ENCODE measurements at places on chromosomes 5 and 9.
A peak's percentile ranks its signal among the peaks of the same experiment; 100 is the strongest.

- no peak for DNase-seq
Measured at GRCh38 chr5:76701298-76701697, 14.6 kb upstream of the F2R start.

DNA sequence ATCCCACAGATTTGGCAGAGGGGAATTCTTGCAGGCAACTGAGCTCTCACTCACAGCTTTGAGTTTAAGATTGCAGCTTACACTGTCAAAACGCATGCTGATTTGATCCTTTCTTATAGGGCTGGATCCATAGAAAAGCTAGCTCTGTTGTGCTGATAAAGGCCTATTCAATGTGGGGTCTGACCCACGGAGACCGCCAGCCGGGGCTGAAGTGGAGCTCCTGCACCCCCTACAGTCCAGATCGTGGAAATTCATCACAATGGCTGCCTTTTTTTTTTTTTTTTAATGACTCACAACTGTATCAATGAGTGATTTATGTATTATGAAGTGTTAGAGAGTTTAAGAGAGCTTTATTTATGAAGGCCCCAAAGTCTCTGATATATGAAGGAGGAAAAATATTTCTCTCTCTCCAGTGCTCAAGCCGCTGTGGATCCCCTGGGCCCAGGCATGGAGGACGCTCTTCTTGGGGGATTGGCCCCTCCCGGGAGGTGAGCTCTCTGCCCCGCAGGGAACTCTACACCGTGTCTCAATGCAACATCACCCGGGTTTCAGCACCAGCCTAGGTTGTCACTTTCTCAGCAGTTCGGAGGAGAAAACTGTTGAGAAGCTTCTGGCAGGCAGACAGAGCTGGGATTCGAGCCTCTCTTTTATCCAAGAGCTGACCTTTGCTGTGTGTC, 700.2 kb downstream of the IRX1 start:
- peak; percentile 64 for DNase-seq

GRCh38 chr5:146883511-146883910, 5.0 kb upstream of the PPP2R2B start:
- DNase-seq = no peak

- DNase-seq = no peak
Measured at GRCh38 chr5:134787692-134788091, 29.1 kb downstream of the DDX46 start.

GRCh38 chr5:112929336-112930081, 7.5 kb upstream of the REEP5 start:
- no peak for DNase-seq

DNA sequence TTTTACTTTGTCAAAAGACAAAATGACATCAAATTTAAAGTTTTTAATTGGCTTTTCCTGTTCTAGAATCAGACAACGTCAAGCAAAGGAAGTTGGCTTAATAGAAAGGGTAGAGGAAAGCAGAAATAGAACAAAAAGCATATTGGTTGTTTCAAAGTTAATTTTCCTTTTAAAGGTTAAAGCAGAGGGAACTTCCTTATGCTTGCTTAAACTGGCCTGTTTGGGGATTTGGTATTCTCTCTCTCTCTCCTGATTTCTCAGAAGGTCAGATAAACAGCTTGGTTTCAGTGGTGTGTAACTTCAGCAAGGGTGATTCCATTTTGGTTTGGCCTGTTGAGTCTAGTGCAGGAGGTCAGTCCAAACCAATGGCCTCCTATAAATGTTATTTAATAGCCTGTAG, 127.1 kb downstream of the SMARCA2 start:
- DNase-seq = no peak

- no peak for DNase-seq
Measured at GRCh38 chr5:21893161-21893560, 960.0 kb downstream of the CDH12 start.

GRCh38 chr5:59037941-59038797, 455.3 kb downstream of the RAB3C start:
- DNase-seq = no peak

DNA sequence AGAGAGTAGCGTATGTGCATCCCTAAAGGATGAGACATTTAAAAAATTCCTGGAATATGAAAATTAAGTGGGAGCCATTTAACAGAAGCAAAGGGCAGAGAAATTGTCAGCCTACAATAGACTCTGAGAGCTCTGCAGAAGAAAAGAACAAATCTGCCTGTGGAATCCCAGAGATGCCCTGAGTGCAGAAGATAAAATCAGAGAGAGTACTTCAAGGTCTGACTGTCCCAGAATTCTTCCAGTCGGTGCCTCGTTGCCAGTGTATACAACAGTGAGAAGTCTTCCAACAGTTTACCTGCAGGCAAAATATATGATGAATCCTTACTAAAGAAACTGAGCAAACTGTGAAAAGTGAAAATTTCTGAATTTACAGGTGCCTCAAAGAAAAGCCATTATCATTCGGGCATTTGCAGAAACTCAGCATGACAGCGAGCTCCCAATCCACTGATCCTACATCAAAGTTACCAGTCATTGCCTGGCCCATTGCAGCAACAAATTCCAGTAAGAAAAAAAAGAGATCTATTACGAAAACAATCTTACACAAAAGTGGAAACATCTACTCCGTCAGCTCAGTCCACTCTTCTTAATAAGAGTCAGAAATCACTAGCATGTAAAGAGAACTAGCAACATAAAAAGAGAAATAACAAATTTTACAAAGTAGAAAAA, 92.8 kb upstream of the VCAN start:
- no peak for DNase-seq

GRCh38 chr5:53416144-53416738, 64.2 kb upstream of the FST start:
- no peak for DNase-seq
